ENCODE measurements at places on chromosomes 1 and 21.

GRCh38 chr1:93501399-93501798, 53.5 kb downstream of the FNBP1L start:
- no peak for DNase-seq

GRCh38 chr1:117615474-117615873, 9.6 kb downstream of the TENT5C start:
- no peak for DNase-seq

DNA sequence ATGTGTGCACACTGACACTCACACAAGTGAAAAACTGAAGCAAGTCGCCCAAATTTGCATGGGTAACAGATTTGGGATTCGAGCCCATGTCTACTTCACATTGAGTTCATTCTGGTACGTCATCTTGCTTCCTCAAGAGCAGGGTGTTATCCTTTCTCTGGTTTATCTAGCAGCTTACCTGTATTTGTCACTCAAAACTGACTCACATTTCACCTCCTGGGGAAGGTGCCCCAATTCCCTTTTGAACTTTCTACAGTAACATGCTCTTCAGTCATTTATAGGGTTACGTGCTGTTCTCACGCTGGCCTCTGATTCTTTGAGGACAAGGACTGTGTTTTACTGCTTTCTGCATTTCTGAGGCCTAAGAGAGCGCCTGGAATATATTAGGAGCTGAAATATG, 162.8 kb downstream of the PDE4B start:
- no peak for DNase-seq

GRCh38 chr1:39833621-39834385, 45.1 kb upstream of the BMP8B start:
- no peak for DNase-seq

DNA sequence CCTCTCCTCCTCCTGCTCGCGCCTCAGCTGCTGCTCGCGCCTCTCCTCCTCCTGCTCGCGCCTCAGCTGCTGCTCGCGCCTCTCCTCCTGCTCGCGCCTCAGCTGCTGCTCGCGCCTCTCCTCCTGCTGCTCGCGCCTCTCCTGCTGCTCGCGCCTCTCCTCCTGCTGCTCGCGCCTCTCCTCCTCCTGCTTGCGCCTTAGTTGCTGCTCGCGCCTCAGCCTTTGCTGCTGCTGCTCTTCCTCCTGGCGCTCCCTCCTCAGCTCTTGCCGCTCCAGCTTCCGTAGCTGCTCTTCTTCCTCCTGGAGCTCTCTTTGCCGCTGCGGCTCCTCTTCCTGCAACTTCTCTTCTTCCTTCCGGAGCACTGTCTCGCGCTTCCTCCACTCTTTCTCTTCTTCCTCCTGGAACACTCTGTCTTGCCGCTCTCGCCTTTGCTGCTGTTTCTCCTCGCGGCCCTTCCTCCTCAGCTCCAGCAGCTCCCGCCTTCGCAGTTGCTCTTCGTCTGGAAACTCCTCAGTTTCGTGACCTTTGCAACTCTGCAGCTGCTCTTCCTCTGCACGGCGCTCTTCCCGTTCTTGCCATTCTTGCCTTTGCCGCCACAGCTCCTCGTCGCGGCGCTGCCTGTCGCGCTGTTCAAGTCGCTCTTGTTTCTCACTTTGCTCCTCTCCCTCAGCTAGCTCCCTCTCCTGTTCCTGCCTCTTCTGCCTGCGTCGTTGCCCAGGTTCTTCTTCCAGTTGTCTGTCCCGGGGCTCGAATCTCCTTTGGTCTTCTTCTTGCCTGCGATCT, 3.0 kb downstream of the TCHH start:
- DNase-seq, result no peak

DNA sequence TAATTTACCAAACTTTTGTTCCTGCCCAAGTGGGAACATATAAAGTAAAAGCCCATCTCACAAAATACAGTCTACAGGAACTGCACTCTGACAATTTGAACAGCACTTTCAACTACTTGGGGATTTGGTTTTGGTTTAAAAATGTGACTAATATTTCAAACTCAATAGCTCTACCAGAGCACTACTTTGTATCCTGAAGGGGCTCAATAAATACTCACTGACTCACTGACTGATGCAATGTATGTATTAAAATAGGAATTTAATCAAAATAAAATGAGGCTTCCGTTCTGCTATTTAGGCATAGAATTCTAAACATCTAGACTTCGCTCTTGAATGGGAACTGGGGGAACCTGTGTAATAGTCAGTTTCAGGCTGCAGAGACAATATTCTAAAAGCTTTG, 21.9 kb downstream of the EFCAB14 start:
- no peak for DNase-seq

GRCh38 chr1:110798691-110799256, 74.2 kb upstream of the CD53 start:
- DNase-seq, result no peak

GRCh38 chr1:3767328-3767925, 5.1 kb upstream of the SMIM1 start:
- no peak for DNase-seq

- no peak for DNase-seq
Observed at GRCh38 chr1:48049823-48050535, 52.8 kb upstream of the TRABD2B start.

DNA sequence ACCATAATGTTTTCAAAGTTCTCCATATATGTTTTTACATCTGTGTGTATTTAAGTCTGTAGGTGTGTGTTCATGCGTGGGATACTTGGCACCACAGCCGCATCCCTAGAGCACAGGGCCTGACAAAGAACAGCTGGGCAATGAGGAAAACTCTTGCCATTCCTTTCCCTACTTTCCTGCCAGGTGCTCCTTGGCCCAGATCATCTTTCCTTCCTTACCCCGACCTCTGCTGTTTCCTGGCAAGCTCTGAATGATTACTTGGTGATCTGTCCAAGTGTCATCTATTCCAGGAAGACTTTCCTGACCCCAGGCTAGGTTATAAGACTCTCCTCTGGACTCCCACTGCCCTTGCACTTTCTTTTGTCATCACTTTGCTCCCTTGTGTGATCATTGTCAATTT, 123.6 kb downstream of the ELAVL4 start:
- no peak for DNase-seq
